ENCODE measurements at places on chromosomes 6 and 20. TPM values are rescaled to one million over a fixed set of nuclear protein-coding genes. Genes with fewer than 3 reads are reported as not detected.
A peak's percentile ranks its signal among the peaks of the same experiment; 100 is the strongest.

LBP gene
- 71.7 TPM for total RNA-seq

NHLRC1 gene
- total RNA-seq, result 0.84 TPM

DNA sequence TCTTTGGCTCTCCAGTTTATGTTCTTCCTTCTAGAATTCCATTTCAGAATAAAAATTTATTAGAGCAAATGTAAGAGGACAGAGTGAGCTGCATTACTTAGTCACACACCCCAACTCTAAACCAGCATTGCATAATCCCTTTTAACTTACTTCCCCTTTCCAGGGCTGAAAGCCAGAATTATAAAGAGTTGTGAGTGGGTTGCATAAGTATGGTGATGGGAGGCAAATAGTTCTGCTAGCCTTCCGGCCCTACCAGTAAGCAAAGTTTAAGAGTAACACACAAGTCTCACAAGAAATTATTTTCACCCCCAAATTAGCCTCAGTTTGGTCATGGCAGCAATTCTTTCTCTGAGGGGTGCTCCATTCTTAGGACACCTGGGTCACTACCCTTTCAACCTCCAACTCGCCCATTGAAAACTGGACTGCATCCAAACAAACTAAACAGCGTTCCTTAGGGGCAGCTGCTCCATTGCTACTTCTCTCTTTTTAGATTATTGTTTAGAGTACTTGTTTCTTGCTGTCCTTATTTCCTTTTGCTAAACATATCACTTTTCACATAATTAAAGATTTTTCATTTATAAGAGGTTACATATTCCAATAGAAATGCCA is 1.6 kb downstream of the KIAA0408 start:
- H3K27ac ChIP-seq, result peak overlapping the region; percentile 97
- peak overlapping the region; percentile 79 for H3K4me3 ChIP-seq
- no peak for DNase-seq
- peaks cover 42% of the 10 kb centered on the region for H3K4me1 ChIP-seq
- no peaks in the 10 kb centered on the region for H3K36me3 ChIP-seq
- no peaks in the 10 kb centered on the region for H3K27me3 ChIP-seq

- H3K27me3 ChIP-seq, result peaks cover 2% of the 10 kb centered on the region
- peaks cover 4% of the 10 kb centered on the region for H3K4me1 ChIP-seq
- H3K27ac ChIP-seq, result no peak overlapping the region
- H3K4me3 ChIP-seq, result no peak overlapping the region
- DNase-seq, result no peak
These were observed 29.5 kb downstream of the MTHFD1L start for GRCh38 chr6:150894935-150895552.

DNA sequence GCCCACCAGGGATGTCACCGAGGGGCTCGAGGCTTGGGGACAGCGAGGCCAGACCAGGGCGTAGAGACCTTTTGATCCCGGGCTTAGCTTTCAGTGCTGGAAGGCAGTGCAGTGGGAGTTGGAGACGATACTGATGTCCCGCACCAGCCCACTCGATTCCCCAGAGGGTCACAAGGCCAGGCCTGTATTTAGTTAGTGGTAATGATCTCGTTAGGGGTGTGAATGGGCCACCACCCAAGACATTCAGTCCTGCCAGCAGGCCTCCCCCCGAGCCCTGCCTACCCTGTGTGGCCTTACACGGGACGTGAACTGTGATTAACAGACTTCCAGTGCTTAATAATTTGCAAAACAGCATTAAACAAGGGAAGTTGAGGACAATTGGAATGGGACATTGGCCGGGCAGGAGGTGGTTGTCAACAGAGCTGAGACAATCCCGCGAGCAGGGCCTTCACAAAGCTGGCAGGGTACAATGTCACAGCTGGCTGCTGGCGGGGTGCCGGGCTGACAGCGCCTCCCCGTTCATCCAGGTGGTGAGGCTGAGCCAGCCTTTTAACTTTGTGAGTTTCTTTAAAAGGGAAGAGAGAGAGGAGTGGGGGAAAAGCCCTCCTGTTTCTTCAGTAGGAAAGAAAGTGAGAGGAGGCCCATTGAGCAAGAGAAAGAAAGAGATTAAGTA is 175.3 kb upstream of the RALGAPA2 start:
- no peak overlapping the region for H3K27ac ChIP-seq
- no peaks in the 10 kb centered on the region for H3K4me1 ChIP-seq
- H3K4me3 ChIP-seq, result no peak overlapping the region
- DNase-seq, result no peak
- no peaks in the 10 kb centered on the region for H3K36me3 ChIP-seq

Measured in psoas muscle (tissue), 8 donors.